ENCODE measurements at places on chromosomes 3 and 15. TPM values are rescaled to one million over a fixed set of nuclear protein-coding genes. Genes with fewer than 3 reads are reported as not detected.

DNA sequence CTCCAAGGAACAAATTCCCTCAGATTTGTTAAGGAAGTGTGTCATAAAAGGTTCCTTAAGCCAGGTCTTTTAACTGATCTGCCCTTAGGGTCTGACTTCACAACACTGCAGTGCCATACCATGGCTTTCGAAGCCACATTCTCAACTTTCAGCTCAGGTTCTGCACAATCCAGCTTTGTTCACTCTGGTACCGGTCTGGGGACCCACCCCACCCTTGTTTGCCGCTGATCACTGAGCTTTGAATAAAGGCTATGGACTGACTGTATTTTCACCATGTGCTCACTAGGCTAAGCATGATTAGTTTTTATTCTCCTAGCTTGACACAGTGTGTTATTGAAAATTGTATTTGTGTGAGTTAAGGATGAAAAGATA lies 15.9 kb downstream of the SNX1 start:
- no peak for DNase-seq

Gene FBLN2
- polyA plus RNA-seq: 6.0 TPM

Gene SNTN
- polyA plus RNA-seq: not detected

Gene TEX55
- not detected for polyA plus RNA-seq

GRCh38 chr3:148211725-148212124 lies 486.0 kb upstream of the AGTR1 start:
- no peak for DNase-seq

- no peak for DNase-seq
Measured at GRCh38 chr15:44735482-44736180, 697 bp upstream of the TRIM69 start.

Gene UNC13C
- not detected for polyA plus RNA-seq

Gene SCN11A
- polyA plus RNA-seq: not detected

- DNase-seq: no peak
Measured at GRCh38 chr3:128584412-128585020, 66.1 kb downstream of the RPN1 start.

Gene AMIGO3
- not detected for polyA plus RNA-seq

GRCh38 chr3:12964711-12965612 lies 108.3 kb downstream of the IQSEC1 start:
- DNase-seq: no peak

Gene CCR3
- not detected for polyA plus RNA-seq

Gene SUCNR1
- polyA plus RNA-seq: 0.07 TPM

- no peak for DNase-seq
Measured at GRCh38 chr15:99578809-99579208, 13.0 kb downstream of the MEF2A start.

DNA sequence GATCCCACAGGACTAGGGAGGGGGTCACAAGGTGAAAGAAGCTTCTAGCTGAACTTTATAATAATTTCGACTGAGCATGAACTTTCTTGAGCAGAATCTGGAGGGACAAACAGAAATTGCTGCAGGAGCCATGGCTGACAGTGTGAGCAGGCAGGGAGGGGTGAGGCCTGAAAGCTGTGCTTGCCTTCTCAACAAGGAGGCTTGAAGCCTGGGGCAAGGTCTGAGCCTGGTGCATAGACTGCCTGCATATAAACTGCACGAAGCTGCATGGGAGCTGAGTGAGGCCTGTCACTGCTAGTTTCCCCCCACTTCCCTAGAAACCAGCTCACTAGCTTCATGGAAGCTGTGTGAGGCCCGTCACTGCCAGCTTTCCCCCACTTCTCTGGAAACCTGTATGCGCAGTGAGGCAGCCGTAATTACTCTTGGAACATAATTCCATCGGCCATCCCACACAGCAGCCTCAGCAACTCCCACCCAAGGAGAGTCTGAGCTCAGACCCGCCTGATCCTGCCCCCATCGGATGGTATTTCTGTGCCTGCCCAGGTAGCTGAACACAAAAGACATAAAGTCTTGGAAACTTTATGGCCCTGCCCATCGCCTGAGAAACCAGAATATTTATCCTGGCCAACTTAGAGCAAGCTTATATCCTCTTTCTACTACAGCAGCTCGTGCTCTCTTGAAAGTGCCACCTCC lies 136.5 kb downstream of the PLCH1 start:
- no peak for DNase-seq

Gene NTRK3
- polyA plus RNA-seq: not detected

Gene MOBP
- not detected for polyA plus RNA-seq

- no peak for DNase-seq
Measured at GRCh38 chr3:173870976-173871375, 473.4 kb downstream of the NLGN1 start.

GRCh38 chr3:56251343-56251945 lies 216.8 kb downstream of the ERC2 start:
- DNase-seq: no peak

Gene TRIM71
- not detected for polyA plus RNA-seq

All from naive B cell (primary cell).